Hematopoietic multipotent progenitor cell (in vitro differentiated cells): ENCODE measurements at places on chromosomes 7 and 10. TPM values are rescaled to one million over a fixed set of nuclear protein-coding genes. Genes with fewer than 3 reads are reported as not detected.
A peak's percentile ranks its signal among the peaks of the same experiment; 100 is the strongest.

The MMRN2 gene
- total RNA-seq: 0.27 TPM

The ADCY1 gene
- under 0.01 TPM for total RNA-seq

The IDI2 gene
- not detected for total RNA-seq

The PON1 gene
- 0.27 TPM for total RNA-seq

The UPK3BL2 gene
- 4.0 TPM for total RNA-seq

The PRKCQ gene
- 36.6 TPM for total RNA-seq

The TAS2R3 gene
- 1.1 TPM for total RNA-seq

The NEUROD6 gene
- not detected for total RNA-seq

The IFRD1 gene
- total RNA-seq: 55.5 TPM

The HMX3 gene
- not detected for total RNA-seq

The PRDX3 gene
- 71.9 TPM for total RNA-seq

- no peak for DNase-seq
These were observed 135.4 kb upstream of the PRPS1L1 start for GRCh38 chr7:18163091-18163490.

DNA sequence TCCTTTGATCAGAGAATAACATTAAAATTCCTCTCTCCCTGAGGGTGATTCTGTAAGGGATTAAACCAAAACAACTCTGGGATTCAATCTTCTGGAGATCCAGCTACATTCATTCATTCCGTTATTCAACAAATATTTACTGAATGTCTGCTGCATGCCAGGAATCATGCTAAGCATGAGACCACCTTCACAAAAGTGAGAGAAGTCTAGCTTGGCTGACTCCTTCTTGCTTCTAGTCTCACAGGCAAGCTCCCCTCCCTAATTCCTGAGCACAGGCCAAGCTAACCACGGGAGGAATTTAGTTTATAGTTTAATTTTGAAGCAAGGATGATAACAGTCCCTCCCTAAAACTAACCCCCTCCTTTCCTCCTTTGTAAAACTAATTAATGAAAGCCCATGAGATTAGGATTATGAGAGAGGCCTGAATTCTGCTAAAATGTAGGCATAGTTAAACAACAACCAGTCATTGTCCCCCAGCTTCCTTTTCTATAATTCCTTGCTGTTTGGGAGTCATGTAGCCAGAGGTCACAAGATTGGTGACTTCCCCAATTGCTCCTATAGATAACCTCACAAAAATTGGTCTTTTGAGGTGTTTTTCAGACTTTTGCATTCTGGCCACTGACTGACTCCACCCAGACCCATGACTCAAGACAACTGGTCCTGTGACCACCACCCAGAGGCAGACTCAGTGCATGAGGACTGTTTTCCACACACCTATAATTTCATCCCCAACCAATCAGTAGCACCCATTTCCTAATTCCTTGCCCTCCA, 113.5 kb downstream of the ITGB8 start:
- no peak for DNase-seq

- no peak for DNase-seq
These were observed 49.7 kb downstream of the CDK14 start for GRCh38 chr7:90645784-90646183.

GRCh38 chr10:12902135-12902572, 99.4 kb downstream of the CCDC3 start:
- peak; percentile 66 for DNase-seq

DNA sequence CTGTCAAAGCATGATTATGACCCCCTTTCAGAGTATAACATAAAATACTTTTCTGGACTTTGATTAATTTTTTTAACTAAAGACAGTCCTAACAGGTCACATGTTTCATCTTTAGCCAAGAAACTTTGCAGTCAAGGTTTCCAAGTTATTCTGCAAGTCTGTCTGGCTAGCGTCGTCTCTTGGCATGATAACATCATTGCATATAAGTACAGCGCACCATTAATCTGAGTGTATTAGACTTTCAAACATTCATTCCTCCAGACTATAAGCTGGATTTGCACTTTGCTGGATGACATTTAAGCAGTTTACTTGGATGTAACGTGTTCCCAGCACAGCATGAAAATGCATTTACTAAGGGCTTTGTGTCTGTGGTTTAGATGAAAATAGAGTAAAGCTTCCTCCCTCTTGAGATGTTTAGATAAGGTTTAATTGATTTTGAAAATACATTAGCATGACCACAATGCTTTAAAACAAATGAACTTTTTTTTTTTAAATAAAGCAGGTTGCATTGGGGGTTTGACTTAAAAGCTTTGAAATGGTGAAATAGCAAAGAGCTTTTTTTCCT, 349.0 kb upstream of the MTPN start:
- DNase-seq: no peak

- DNase-seq: no peak
These were observed 90.5 kb upstream of the ZNF32 start for GRCh38 chr10:43739161-43739560.

GRCh38 chr10:88657901-88658300, 6.3 kb upstream of the LIPF start:
- no peak for DNase-seq

- no peak for DNase-seq
These were observed 26.4 kb downstream of the RAB18 start for GRCh38 chr10:27530477-27530876.

- no peak for DNase-seq
These were observed 40.8 kb downstream of the RBM33 start for GRCh38 chr7:155685070-155685790.

DNA sequence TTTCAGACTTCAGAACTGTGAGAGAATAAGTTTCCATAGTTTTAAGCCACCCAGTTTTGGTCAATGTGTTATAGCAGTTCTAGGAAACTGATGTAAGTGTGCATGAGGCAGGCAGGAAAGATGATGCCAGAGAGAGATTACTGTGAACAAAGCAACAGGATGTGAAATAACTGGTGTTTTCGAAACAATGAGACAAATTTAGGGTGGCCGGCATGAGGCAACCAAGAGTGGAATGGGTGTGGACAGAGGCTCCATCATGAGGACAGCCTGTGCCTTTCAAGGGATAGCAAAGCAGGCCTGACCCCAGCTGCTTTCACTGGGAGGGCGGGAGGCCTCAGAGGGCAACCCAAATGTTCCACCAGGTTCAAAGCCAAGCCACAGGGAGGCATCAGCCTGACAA, 67.3 kb upstream of the UCN3 start:
- no peak for DNase-seq

DNA sequence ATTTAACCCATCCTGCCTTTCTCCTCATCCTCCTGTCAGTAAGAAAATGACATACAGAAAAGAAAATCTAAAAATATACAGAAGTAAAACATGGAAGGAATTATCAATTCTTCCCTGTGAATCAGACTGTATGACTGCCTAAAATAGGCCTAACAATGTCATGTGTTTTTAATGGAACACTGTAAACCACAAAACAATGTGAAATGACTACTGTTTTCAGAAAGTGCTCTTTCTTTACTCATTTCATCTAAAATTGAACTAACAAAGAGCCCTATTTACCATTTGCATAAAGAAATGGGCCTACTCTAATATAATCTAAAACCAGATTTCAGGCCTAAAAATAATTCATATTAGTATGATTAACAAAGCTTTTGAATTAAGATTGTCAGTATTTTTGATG, 35.7 kb downstream of the SEMA3E start:
- no peak for DNase-seq

DNA sequence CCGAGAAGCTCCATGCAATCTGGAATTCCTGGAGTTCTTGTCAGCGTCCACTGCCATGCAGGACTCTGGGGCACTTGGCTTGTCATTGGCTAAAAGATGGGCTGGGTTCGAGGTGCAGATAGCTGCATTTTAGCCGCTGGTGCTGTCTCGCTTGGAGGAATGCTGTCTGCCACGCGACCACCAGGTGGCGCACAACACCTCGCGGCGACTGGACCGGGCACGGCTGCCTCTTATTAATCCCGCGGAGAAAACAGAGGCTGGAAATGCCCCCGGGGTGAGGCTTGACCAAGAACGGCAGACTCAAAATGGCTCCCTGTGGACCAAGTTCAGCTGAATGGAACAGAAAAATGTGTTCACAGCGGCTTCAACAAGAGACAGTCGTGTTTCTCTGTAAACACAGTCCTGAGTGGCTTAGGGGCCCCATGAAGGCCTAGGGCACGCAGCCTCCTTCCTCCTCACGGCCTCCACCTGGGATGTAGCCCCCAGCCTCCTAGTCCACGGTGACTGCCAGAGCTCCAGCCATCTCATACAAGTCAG, 46.2 kb downstream of the AOC1 start:
- DNase-seq: peak; percentile 58

DNA sequence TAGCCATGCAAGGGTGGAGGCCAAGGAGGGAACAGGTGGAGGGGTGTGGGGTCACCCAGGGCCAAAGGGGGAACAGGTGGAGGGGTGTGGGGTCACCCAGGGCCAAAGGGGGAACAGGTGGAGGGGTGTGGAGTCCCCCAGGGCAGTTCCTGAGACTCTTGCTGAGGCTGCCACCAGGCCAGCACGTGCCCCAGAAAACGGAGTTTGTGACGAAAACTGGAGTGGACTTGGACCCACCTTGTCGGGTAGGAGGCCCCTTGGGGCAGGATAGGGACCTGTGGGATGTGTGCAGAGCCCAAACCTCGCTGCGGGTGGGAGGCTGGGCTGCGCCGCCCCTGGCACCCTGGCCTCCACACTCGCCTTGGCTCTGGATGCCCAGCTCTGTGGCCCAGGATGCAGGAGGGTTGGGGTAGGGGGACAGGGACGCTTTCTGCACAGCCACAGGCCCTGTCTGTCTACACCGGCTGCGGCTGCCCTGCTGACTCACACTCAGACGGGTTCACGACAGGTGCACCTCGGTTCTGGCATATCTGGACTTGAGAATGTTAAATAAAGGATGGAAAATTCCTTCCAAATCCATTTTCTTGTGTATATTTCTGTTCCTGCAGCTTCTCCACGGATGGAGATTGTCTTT, 562 bp upstream of the ADGRA1 start:
- no peak for DNase-seq

- no peak for DNase-seq
These were observed 21.3 kb upstream of the VAX1 start for GRCh38 chr10:117159390-117159789.

- no peak for DNase-seq
These were observed 143.2 kb upstream of the PCBD1 start for GRCh38 chr10:71031603-71032002.

DNA sequence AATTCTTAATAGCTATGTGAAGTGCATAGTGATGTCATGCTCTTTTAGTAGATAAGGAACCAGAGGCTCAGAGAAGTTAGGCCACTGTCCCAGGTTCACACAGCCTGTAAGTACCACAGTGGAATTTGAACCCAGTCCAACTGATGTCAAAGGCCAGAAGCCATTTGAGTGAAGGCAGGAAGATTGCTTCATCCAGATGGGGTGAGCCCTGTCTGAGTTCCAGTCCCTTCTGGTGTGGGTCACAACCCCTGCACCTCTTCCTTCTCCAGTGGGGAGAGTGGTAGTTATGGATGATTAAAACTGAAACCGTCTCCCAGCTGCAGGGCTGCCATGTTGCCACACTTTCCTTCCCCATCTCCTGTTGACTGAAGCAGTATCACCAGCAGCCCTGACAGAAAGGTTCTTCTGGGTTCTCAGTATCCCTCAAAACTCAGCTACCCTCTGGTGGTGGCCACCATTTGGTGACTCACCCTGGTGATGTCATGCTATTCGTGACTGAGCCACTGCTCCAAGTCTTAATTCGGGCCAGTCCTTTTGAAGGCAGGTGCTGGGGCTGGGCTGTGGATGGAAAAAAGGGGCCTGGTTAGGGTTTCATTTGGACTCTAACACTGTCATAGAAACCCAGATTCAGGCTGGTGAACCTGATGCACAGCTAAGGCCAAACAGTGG, 1.5 kb upstream of the C10orf95 start:
- no peak for DNase-seq

DNA sequence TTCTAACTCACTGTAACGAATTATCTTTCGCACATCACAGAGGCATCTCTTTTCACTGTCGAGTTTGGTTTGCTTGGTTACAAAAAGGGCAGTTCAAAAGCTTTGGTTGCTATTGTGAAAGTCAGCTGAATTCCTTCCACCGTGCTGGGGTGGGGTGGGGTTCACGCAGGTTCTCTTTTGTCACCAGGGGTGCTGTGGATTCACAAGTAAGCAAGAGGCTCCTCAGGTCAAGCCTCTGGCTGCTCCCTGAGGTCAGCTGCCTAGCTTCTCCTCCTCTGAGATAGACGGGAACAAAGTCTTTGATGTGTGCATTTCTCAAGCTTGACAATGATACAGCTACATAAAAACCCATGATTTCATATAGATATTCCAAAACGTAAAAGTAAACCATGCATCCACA, 47.7 kb downstream of the EGFR start:
- no peak for DNase-seq

DNA sequence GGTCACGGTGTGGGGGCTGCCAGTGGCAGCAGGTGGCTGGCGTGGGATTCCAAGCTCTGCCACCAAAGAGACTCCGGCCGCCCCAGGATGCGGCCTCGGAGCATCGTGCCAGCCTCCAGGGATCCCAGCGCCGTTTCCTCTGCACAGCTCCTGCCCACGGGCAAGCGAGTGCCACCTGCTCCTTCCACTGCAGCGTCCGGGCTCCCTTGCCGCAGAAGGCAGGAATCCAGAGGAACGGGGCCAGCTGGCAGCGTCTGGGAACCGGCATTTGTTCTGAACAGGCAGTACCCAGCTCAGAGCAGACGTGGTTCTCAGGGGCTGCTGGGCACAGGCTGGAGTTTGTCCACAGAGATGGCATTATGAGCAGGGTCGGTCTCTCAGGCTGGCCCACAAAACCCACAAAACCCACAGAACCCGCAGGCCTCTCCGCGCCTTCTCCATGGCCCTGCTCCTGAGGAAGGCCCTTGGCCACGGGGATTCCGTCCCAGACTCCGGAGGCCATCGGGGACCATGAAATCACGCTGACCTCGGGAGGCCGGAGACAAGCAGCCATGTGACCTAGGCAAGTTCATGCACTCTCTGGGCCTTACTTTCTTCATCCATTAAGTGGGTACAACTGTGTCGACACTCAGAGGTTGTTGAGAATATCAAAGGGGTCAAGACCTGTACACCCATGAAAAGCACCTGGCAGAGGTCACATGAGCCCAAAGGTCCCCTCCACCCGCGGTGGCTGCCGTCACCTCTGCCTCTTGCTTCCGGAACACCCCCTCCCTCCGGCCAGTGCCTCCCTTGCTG, 72.1 kb upstream of the TNRC18 start:
- DNase-seq: no peak

GRCh38 chr7:91348711-91349110, 84.5 kb downstream of the FZD1 start:
- no peak for DNase-seq

GRCh38 chr10:93437086-93437945, 44.8 kb downstream of the MYOF start:
- no peak for DNase-seq

DNA sequence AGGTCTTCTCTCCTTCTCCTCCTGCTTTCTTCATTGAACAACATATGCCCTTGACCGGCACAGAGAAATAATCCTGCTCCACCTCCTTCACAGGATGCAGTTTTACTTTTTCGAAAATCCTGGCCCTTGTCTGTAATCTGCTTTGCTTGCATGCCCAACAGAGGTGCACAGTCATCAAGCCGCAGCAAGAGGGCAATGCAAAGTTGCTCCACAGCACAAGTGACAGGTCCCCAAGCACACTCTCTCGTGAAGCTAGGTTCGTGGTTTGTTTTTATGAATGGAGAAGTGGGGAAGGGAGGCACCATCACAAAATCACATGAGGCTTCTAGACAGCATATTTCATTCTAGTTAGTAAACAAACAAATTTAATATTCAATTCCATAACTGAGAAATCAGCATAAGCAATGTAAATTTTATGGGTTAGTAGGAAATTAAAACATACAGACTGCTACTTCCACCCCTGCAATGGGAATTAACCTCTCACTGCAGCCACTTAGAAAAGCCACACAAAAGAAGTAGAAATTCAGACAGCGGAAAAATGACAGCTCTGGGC, 178.8 kb downstream of the TPK1 start:
- peak; percentile 34 for DNase-seq
